ENCODE measurements at places on chromosomes 6 and 20.

DNA sequence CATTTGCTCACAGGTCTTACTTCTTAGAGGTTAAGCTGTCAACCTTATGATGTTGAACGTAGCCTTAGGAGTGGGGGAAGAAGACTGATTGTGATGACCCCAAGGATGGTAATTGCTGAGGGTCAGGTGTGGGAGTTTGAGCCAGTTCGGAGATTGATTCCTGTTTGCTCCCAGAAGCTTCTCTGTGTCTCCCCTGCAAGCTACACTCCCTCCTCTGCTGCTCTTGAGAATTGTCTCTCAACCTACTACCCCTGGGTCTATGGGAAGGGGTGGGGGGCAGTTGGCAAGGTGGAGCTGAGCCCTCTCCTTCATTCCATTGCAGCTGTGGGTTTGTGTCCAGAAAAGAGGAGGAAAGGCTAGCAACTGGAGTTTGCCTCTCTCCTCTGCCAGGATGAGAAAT, 113.8 kb downstream of the PLEKHG1 start:
- no peak for DNase-seq

DNA sequence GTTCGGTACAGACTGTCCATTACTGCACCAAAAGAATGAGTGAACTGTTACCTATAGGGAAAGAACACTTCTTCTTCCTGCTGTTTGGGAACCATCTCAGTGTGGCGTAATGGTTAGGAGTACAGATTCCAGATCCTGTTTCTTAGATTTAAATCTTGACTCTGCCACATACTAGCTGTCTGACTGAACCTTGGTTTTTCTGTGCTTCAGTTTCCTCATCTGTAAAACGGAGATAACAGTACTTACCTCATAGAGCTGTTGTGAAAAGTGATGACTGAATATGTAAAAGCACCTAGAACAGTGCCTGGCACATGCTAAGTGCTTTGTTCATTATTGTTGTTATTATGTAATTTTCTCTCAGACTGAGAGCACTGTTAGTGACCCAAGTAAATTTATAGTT, 39.8 kb downstream of the STX11 start:
- DNase-seq: no peak

GRCh38 chr6:126723541-126724170, 383.7 kb downstream of the CENPW start:
- no peak for DNase-seq

GRCh38 chr6:142635130-142635529, 309.8 kb downstream of the HIVEP2 start:
- DNase-seq: no peak

GRCh38 chr6:19755181-19755580, 82.0 kb upstream of the ID4 start:
- DNase-seq: no peak

GRCh38 chr20:57705127-57705899, 4.5 kb downstream of the PMEPA1 start:
- no peak for DNase-seq

DNA sequence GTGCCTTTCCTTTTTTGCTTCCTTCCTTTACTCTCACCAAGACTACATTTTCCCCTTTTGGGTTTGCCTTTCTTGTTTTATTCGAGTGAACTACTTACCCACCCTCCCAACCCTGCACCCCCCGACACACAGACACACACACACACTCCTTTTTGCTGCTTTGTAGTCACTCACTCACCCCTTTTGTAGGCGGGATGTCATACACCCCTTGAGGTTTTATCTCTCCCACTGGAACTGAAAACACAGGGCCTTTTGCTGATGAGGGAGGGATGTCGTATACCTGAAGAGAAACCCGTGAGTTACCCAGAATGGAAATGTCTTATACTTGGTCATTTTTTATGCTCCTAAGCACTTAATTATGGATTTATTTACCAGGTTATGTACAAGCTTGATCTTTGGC, 40.3 kb downstream of the NEDD9 start:
- no peak for DNase-seq

DNA sequence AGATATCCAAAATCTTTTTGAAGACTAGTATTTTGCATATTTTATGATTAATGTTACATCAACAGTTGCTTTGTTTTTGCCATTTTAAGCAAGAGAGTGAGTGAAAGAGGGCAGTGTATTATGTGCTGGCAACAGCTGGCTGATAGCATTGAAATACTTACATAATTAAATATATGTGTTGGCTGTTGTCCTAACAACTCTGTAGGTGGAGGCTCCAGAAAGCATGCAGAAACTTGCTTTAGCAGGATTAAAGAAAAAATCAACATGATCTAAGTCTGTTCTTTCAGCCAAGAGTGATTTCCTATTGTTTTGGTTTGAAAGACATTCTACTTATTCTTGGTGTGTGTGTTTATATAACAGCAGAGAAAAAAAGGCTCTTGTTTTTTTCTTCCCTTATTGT, 127.5 kb downstream of the CDKAL1 start:
- DNase-seq: no peak

DNA sequence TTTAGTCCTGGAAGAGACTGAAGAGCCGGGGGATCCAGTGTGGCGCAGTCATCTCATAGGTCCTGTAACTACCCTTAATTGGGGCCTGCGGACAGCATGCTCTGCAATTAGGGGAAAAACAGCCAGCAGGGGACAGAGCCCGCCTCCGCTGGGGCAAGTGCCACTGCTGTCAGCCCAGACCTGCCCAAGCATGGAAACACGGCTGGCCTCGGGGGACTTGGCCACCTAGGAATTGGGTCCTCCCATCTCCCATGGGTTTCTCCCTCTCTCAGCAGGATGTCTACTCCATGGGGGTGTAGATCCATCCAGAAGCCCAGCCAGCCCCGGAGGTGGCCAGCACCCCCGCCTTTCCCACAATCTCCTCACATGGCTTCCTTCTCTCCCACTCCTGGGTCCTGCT, 3.6 kb downstream of the GHRH start:
- peak; percentile 80 for DNase-seq

GRCh38 chr20:63908008-63908682, 13.2 kb downstream of the DNAJC5 start:
- DNase-seq: no peak

GRCh38 chr20:33687370-33687915, 1.3 kb upstream of the E2F1 start:
- no peak for DNase-seq

DNA sequence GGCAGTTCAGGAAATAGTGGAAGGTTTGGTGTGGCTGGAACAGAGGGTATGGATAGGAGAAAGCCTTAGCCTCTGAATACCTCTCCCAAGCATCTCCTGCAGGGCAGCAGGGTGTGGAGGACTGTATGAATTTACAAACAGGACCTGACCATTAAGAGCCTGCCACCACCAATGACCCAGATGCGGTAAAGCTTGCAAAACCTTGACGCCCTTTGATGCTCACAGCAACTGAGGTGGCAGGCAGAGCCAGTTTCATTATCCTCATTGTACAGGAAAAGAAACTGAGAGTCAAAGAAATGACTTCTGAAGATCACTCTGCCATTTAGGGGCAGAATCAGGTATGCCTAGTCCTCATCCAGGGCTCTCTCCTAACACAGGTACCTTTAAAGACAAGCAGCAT, 2.4 kb downstream of the HM13 start:
- no peak for DNase-seq

DNA sequence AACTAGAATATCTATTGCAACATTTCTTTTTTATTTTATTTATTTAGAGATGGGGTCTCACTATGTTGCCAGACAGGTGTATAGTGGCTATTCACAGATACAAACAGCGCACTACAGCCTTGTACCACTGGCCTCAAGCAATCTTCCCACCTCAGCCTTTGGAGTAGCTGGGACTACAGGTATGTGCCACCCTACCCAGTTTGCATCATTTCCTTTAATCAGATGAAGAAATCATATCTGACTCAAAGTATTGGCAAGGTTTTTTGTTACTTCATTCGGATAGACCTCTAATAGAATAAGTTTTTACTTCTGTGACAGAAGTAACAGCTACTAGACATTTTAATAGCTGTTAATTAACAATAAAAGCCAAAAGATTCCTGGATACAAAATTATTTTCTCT, 153.9 kb downstream of the CDK19 start:
- no peak for DNase-seq

GRCh38 chr6:43268355-43268700, 25.0 kb downstream of the TTBK1 start:
- DNase-seq: no peak

- DNase-seq: no peak
Measured at GRCh38 chr20:10667560-10668167, 6.1 kb downstream of the JAG1 start.

GRCh38 chr6:161365633-161366032, 91.8 kb upstream of the AGPAT4 start:
- DNase-seq: peak; percentile 15

- DNase-seq: no peak
Measured at GRCh38 chr6:114361036-114361435, 18.2 kb upstream of the HS3ST5 start.

GRCh38 chr6:41713159-41713649, 22.2 kb downstream of the TFEB start:
- no peak for DNase-seq

DNA sequence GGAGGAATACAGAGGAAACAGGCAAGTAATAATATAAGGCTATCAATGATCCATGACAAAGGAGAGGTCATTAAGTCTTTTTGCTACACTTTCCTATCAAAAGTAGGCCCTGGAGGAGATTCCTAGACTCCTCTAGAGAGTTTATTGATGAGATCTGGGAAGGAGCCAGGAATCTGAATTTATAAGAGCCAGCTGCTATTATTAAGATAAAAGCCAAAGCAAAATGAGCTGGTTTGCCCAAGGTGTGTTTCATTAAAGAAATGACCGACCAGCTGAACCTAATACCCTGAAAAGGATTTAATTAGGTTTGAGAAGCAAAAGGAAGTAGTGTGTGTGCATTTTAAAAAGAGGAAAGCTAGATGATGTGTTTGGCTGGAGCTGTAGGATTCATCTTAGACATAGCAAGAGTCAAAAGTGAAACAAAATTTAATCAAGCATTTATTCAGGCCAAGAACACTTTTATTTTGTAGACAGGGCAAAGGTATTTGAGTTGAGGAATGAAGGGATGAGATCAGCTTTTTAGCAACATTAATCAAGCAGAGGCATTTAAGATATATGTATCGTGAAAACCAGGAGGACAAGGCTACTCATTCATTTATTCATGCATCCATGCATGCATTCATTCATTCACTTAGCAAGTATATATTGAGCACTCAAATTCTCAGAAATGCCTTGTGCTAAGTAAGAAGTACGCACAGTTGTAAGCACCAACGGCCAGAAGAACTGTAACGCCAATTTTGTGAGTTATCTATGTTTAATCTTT, 43.5 kb upstream of the SCAF8 start:
- DNase-seq: no peak

DNA sequence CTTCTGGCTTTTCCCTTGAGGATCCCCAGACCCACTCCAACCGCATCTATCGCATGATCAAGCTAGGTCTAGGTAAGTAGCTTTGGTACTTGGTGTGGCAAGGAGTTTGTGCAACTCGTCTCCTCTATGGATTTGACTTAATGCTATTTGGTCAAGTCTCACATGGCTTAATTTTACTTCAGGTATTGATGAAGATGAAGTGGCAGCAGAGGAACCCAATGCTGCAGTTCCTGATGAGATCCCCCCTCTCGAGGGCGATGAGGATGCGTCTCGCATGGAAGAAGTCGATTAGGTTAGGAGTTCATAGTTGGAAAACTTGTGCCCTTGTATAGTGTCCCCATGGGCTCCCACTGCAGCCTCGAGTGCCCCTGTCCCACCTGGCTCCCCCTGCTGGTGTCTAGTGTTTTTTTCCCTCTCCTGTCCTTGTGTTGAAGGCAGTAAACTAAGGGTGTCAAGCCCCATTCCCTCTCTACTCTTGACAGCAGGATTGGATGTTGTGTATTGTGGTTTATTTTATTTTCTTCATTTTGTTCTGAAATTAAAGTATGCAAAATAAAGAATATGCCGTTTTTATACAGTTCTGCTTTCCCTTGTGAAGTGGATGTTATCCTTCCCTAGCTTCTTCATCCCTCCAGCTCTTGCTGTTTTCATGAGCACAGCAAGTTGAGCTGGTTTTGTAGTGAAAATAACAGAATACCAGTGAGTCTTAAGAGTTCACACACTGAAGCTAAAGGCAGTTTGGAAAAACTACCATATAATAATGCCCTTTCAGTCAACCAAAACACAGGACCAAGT, 3.8 kb downstream of the SLC35B2 start:
- DNase-seq: peak; percentile 89

DNA sequence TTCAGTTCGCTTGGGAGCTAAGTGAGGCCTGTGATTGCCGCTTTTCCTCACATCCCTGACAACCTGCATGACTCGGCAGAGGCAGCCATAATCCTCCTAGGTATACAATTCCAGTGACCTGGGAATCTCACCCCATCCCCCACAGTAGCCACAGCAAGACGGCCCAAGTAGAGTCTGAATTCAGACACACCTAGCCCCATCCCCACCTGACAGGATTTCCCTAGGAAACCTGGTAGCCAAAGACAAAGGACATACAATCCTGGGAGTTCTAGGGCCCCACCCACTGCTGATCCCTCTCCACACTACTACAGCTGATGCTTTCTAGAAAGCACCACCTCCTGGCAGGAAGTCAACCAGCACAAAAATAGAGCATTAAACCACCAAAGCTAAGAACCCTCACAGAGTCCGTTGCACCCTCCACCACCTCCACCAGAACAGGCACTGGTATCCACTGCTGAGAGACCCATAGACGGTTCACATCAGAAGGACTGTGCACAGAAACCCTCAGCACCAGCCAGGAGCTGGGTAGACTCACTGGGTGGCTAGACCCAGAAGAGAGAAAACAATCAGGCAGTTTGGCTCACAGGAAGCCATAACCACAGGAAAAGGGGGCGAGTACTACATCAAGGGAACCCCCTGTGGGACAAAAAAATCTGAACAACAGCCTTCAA, 17.9 kb upstream of the RUNX2 start:
- peak; percentile 47 for DNase-seq

GRCh38 chr6:79609225-79609595, 21.9 kb upstream of the SH3BGRL2 start:
- DNase-seq: no peak

DNA sequence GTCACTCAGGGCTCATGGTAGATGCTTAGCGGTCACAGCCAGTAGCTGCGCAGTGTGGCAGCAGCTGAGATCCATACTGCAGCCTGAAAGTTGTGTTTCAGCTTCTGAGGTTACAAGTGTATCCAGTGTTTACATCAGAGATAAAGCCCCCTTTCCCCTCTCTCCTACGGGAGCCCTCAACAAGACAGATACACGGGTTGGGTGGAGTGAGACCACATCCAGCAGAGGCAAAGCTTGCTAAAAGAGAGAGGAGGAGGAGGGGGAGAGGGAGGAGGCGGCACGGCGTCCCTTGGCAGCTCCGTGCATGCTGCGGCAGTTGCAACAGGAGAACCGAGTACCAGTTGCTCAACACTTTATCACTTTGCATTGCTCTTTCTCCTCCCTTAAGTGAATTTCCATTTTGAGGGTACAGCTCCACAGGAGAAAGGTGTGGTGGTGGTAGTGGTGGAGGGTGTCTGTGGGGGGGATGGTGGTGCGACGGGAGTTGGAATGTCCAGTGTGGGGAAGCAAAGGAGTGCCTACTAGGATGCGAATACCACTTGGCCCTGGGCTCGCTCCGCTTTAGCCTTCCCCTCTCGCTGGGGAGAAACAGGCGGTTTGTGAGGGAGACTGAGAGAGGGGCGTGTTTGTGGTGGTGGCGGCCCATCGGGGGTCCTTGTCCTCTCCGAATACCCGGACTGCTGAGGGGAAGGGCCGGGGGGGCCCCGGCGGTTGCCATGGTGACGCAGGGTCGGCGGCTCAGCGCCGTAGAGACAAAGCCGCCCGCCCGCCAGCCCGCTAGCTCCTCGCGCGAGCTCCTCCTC, 405 bp upstream of the RNF182 start:
- DNase-seq: peak; percentile 87

- no peak for DNase-seq
Measured at GRCh38 chr20:44856856-44857448, 28.6 kb upstream of the YWHAB start.

GRCh38 chr6:158313989-158314388, 1.7 kb downstream of the TULP4 start:
- no peak for DNase-seq
